Activated CD4-positive, alpha-beta T cell treated with anti-CD3 and anti-CD28 coated beads, Interleukin-2, Interleukin-6, amounts not matched to agents 100 ng/mL and 50 ng/mL, durations not matched to agents 16 hours and 8 hours (primary cell): ENCODE measurements at places on chromosomes 6 and 20.
A peak's percentile ranks its signal among the peaks of the same experiment; 100 is the strongest.

DNA sequence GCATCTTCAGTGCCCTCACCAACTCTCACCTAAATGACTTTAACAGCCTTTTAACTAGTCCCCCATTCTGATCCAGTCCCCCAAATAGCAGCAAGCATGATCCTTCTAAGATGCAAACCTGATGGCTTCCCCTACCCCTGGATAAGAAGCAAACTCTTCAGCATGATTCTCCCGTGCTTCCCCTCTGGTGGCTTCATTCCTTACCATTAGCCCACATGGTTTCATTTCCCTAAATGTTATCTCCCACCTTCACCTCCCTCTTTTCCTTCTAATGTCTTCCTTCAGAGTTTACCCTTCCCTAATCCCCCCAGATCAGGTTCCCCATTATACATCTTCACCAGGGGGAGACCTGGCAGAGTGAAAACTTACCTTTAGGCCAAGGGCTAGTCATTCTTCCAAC lies 4.0 kb upstream of the RAB5IF start:
- DNase-seq = no peak

DNA sequence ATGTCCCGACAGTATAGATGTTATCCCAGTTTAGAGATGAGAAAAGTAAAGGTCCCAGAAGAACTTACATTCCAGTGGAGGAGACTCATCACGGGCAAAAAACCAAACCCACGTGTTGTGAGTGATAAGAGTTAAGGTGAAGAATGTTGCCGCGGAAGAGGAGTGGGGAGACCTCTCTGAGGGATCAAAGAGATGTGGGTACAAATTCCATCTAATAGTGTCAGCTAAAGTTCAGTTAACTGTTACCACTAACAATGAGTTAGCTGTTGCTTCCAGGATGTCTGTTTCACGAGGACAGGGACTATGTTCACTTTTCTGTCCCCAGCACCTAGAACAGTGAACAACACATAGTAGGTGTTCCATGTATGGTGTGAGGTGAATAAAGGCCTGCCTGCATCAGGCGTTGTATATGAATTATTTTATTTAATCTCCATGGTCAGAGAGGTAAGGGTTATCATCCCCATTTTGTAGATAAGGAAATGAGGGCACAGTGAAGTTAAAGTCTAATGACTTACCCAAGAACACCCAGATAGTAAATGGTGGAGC lies 39.8 kb upstream of the RSPO4 start:
- no peak for DNase-seq

DNA sequence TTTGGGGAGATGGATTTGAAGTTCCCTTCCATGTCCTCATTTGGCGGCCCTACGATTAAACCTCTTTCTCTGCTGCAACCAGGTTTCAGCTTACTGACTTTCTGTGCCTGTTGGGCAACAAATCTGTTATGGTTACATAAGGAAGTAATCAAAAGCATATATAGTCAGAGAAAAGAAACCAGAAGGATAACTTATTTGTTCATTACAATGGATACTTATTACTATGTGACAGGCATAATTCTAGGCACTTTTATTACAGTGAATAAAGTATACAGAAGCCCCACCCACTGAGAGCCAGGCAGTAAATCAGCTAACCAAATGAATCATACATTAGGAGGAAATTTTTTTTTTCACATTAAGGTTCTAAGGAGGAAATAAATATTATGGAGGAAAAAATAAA lies 9.6 kb upstream of the TRIM31 start:
- DNase-seq = no peak

DNA sequence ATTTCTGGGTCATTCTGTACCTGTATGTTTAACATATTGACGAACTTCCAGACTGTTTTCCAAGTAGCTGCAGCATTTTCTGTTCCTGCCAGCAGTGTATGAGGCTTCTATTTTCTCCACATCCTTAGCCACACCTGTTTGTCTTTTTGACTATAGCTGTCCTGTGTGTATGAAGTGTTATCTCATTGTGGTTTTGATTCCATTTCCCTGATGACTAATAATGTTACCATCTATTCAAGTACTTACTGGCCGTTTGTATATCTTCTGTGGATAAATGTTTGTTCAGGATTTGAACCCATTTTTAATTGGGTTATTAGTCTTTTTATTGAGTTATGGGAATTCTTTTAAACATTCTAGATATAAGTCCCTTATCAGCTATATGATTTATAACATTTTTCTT lies 95.2 kb downstream of the JAG1 start:
- peak; percentile 48 for DNase-seq

GRCh38 chr20:51196991-51197651 lies 174.2 kb upstream of the KCNG1 start:
- DNase-seq = no peak

- no peak for DNase-seq
These were observed 42.5 kb upstream of the BMP5 start for GRCh38 chr6:55917751-55918415.

- no peak for DNase-seq
These were observed 50.3 kb downstream of the AIG1 start for GRCh38 chr6:143110996-143111395.

GRCh38 chr6:130765181-130765727 lies 62.0 kb upstream of the SMLR1 start:
- no peak for DNase-seq

GRCh38 chr6:30877419-30878262 lies 6.7 kb upstream of the DDR1 start:
- peak; percentile 80 for DNase-seq

DNA sequence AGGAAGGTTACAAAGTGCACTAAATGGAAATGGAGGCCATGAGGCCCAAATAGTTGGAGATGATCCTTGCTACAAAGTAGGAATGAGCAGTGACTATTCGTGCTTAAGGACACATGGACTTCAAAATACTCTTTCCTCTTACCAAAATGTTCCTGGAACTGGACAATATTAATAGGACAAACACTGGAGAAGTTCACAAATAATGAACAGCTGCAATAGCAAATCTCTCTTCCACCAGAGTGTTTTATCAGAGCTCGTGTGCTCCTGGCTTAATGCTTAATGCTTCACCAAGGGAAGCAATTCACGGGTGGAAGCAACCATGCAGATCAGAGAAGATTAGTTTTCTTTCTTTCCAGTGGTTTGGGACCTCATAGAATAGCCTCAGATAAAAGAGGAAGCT lies 435.4 kb downstream of the BCKDHB start:
- DNase-seq = no peak

GRCh38 chr6:45378334-45378926 lies 696 bp upstream of the SUPT3H start:
- DNase-seq = no peak

DNA sequence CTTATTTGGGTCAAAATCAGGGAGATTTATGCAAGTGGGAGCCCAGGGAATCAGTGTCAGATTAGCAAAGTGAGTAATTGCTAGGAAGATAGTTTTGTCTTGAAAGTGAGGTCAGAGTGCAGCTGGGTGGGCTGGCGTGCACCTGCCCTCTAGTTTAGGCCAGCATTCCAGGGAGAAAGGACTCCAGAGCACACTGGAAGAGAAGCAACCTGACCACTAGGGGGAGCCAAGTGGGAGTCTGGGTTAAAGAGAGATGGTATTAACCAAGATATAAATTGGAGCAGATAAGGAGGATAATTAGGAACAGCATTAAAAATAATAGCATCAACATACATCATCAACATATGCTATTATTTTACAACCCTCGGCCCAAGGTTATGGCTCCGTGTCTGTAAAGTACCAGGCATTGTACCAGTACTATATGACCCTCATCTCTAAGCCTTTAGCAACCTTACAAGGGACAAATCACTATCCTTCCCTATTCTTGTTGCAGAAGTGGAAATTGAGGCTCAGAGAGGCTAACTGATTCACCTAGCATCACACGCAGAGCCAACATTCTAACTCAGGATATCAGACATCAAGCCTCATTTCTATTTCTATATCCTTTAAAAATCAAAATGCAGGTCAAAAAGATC lies 57.8 kb downstream of the SLC2A10 start:
- DNase-seq = peak; percentile 36

GRCh38 chr6:125947615-125948014 lies 9.0 kb upstream of the HINT3 start:
- DNase-seq = no peak

GRCh38 chr6:55578537-55579363 lies at the start of gene HMGCLL1:
Gene HMGCLL1, minus strand, starts transcription at chr6:55579192. Its CDS starts 137 bp downstream, at chr6:55579055.
- no peak for DNase-seq

DNA sequence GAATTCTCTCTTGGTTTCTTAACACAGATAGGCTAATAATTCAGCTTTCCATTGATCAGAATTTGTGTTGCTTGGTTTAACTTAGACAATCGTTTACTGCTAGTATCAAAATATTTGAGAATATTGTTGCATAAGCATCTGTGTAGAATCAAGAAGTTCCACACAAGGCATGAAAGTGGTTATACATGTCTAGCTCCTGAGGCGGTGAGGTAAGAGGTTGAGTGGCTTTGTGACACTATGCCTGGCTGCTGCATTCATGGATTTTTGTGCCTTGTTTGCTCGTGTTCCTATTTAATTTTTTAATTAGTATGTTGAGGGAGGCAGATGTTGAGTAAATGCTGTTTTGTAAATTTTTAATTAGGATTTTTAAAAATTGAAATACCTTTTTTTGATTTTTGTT lies 10.2 kb downstream of the PKIB start:
- DNase-seq = no peak

- no peak for DNase-seq
These were observed 3.3 kb downstream of the RMND1 start for GRCh38 chr6:151448623-151449022.

GRCh38 chr6:110476046-110476849 lies at the start of gene SLC22A16:
Gene SLC22A16, minus strand, starts transcription at chr6:110476613. Its CDS starts 39 bp downstream, at chr6:110476574.
- no peak for DNase-seq

DNA sequence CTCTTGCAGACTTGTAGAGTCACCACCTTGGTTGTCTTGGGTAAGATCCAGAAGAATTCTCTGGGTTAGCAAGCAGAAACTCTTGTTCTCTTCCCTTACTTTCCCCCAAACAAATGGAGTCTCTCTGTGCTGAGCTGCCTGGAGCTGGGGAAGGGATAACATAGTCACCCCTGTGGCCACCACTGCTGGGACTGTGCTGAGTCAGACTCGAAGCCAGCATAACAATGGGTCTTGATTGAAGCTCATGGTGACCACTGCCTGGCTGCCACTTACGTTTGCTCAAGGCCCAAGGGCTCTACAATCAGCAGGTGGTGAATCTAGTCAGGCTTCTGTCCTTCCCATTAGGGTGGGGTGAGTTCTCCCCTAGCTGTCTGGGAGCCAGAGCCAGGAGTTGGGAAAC lies 15.4 kb upstream of the ERVFRD-1 start:
- no peak for DNase-seq

DNA sequence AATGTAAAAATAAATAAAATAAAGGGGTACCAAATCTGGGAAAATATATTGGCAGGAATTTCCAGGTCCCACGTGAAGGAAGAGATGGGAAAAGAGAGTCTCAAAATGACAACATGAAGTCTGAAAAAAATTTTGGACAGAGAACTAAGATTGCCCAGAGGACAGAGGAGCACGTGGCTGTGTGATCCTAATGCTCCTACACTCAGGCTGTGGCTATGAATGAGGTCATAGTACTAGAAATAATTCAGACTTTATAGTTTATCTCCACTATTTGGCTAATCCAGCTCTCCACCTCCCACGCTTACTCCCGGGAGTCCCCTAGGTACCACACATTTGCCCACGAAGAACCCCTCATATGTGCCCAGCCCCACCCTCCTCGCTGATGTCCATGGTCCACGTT lies 42.8 kb upstream of the STMND1 start:
- DNase-seq = no peak

- no peak for DNase-seq
These were observed 44.4 kb downstream of the PACSIN1 start for GRCh38 chr6:34510299-34510698.

GRCh38 chr20:6305536-6305935 lies 182.7 kb upstream of the FERMT1 start:
- no peak for DNase-seq

DNA sequence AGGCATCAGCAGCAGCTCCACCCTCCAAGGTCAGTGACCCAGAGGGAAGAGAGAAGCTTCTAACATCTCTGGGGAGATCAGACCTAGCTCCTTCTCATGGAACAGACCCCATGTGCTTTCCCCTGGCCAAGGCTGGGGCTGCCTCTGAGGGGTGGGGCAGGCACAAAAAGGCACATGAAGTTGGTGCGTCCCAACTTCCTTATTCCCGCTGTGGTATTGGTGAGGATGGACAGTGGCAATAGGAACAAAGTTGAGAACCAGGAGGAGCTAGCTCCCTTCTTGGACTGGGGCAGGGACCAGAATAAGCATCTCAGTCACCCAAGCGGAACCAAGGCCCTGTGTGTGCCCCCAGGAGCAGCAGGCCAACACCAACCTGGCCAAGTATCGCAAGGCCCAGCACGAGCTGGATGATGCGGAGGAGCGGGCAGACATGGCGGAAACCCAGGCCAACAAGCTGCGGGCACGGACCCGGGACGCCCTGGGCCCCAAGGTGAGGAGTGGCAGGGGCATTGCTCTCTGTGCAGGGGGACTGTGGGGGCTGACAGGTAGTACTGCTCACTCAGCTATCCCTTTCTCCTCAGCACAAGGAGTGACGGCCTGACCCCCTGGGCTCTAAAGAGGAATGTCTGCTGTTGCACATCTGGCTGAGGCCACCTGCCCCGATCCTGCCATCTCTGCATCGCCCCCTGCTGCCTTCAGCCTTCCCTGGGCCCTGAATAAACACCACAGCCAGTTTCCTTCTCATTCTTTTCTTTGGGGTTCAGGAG lies 46.1 kb downstream of the MYH7B start:
- DNase-seq = no peak
